ENCODE measurements at places on chromosomes 3 and 15.

DNA sequence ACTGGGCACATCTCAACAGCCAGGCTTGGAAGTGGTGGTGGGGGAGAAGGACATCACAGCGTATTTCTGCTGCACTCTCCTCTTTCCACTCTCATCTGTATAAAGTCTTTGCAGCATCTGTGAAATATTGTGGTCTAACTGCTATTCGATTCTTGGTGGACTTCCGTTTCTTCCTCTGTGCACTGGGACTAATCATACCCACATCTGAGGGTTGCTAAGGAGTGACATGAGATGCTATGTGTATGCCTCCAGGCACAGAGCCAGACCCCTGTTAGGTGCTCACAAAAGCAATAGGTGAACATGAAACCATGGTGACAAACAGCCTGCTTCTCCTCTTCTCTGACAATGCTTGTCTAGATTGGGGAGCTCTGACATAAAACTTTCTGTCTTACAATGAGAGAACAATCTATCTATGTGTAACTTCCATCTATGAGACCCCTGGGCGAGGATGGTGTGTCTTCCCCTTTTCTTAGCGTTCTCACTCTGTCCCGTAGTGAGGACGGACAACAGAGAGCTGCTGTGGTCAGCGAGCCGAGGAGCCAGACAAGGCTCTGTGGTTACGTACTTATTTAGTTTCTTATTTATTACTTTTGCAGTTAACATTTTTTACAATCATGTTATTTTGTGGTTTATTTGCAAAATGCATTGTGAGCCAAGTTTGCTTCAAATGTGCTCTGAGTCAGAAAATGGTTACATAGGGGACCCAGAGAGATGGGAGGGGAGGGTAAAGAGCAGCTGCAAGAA, 196.7 kb upstream of the TPRG1 start:
- DNase-seq = no peak

DNA sequence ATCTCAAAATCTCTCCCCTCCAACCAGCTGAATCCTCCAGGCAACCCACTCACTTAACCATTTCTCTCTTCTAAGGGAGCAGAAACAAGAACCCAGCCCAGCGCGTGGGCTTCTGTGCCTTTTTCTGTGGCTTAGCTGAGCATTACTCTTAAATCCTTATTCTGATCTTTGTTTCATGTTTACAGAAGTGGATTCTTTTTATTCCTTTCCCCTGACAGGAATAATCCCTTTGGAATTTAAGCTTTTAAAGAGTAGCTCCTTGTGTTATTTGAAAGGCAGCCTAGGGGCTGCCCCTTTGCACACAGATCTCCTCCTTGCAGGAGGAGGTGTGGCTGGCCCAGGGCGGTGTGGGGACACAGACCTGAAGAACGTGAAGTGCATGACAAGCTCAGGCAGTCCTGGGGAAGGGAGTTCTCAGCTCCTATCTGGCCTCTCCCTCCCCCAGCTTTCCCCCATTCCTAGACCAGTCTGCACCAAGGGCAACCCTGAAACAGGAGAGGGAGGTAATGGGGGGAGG, 77.1 kb upstream of the UBE2E1 start:
- DNase-seq = no peak

DNA sequence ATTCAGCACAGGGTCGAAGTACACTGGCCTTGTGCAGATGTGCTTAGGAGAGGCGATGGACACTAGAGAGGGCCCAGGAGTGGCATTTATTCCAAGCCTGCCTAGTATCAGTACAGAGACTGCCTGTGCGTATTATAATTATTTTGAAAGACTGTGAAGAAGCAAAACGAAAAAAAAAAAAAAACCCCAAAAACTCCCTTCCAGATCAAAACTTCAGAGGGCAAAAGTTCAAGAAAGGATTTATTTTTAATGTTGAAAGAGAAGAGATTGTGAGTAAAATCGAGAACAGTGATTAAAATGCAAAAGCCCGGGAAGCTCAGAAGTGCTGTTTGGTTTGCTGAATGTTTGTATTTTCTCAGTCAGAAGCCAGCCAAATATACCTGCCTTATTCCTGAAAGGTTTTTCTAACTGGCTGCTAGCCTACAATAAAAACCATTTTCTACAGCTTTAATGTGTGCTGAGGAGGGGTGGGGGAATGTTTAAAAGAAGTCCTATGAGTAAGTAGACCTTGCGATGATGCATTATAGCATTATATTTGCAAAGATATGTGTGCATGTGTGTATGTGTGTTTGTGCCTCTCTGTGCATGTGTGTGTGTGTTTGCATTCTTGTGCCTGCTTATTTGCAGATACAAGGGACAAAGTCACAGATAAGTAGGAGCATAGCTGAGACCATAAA, 19.3 kb upstream of the LZTFL1 start:
- no peak for DNase-seq

DNA sequence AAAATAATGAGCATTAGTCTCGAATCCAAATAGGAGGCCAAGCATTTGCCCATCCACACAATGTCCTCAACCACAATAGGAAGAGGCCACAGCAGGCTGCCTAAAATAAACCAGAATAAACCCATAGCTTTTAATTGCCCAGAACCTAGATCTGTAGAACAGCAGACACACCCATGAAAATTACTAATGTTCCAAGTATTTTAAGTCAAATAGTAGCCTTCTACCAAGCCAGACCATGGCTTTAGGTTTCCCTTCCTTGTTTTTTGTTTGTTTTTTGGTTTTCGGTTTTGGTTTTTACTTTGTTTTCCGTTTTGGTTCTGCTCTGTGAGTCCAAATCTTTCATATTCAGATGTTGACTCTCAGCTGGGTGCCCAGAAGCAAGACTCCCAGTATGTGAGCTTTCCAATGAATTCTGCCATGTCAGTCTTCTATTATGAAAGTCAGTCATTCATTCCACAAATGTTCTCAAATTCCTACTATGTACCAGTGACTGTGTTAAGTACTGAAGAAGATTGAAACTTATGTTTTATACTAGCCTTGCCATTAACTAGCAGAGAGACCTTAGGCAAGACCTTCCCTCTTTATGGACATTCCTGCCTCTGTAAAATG, 57.8 kb upstream of the BOC start:
- no peak for DNase-seq

DNA sequence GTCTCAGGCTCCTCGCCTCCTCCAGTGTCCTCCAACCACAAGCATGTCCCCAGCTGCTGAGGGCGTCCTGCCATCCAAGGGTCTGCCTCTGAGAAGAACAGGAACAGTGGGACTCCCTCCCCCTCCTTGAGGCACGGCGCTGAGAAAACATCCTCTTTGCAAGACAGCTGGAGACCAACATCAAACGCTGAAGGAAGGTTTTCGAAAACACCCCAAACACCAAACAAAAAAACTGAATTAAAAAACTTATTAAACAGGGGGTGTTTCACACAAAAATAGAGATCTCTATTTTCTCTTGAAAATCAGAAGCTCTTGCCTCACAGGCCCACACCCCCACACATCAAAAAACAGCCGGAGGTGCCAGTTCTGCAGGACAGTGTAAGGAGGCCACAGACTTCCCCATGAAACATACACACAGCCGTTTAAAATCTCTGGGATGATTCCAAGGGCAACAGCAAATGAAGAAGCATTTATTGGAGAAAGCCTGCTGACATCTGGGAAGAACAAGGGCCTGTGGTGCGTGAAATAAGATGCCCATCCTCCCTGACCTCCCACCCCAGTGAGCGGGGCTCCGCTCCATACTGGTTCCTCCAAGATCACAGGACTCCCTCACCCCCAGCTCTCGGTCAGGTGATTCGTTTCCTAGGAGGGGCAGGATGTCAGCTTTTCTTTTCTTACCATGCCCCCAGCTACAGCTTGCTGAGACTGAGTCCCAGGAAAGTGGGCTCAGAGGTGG, 71.3 kb downstream of the NUP210 start:
- DNase-seq = no peak

DNA sequence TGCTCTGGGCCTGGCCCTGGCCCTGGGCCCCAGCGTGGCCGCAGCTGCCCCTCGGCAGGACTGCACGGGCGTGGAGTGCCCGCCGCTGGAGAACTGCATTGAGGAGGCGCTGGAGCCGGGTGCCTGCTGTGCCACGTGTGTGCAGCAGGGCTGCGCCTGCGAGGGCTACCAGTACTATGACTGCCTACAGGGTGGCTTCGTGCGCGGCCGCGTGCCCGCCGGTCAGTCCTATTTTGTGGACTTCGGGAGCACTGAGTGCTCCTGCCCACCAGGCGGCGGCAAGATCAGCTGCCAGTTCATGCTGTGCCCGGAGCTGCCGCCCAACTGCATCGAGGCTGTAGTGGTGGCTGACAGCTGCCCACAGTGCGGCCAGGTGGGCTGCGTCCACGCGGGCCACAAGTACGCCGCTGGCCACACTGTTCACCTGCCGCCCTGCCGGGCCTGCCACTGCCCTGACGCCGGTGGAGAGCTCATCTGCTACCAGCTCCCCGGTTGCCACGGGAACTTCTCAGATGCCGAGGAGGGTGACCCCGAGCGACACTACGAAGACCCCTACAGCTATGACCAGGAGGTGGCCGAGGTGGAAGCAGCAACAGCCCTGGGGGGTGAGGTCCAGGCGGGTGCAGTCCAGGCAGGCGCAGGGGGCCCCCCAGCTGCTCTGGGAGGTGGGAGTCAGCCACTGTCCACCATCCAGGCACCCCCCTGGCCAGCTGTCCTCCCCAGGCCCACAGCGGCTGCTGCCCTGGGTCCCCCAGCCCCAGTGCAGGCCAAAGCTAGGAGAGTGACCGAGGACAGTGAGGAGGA, 21.7 kb downstream of the FBLN2 start:
- DNase-seq = no peak

GRCh38 chr3:187880441-187880840, 135.2 kb upstream of the BCL6 start:
- no peak for DNase-seq

- DNase-seq = peak; percentile 52
Observed at GRCh38 chr15:70127288-70127746, 29.6 kb upstream of the TLE3 start.

GRCh38 chr3:53597136-53597915, 102.9 kb downstream of the CACNA1D start:
- no peak for DNase-seq

- no peak for DNase-seq
Observed at GRCh38 chr3:3664935-3665334, 134.3 kb upstream of the LRRN1 start.

- DNase-seq = no peak
Observed at GRCh38 chr3:123085293-123085931, 18.6 kb downstream of the PDIA5 start.

DNA sequence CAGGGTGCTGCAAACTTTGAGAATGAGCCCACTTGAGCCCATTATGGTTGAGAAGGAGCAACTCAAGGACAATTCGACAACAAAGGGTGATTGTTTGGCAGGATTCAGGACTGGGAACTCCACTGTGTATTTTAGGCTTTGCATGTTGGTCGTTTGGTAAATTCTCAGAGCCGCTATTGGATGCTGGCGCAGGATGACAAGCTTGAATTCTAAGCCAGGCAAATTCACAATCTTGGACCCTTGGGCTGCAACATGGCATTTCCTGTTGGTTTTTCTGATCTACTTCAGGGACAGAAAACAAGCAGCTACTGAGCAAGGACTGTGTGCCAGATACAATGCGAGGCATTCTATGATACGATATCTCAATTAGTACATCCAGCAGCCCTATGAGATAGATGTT, 82.8 kb downstream of the RYR3 start:
- no peak for DNase-seq

- peak; percentile 5 for DNase-seq
Observed at GRCh38 chr3:3998140-3998922, 199.1 kb downstream of the LRRN1 start.

DNA sequence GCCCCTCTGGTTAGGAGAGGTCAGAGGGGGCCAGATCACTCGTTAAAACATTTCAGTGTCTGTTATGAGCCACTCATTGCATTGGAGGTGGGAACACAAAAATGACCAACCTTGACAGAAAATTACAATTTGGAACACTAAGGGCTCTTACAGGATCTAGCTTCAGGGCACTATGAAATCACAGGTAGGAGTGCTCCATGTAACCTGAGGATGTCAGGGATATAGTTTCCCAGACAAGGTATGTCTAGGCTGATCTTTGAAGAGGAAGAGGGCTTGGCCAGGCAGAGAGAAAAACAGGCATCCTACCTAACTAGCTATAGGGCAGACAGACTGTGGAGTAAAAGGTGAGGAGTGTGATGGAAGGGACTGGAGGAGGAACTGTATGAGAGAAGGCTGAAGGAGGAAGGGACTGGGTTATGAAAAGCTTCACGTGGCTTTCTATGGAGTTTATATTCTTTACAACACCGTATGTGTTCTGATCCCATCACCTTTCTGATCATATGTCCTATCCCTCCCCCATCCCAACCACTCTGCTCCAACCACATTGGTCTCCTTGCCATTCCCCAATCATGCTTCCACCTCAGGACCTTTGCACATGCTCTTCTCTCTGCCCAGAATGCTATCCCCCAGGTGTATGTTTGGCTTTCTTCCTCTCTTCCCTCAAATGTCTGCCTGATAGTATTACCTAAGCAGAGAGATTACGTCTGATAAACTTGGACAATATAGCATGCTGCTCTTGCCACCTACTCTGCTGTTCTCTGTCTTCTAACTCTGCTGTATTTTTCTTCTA, 88.2 kb downstream of the CCR1 start:
- DNase-seq = no peak

- DNase-seq = peak; percentile 13
Observed at GRCh38 chr15:81195339-81195864, 1.3 kb upstream of the IL16 start.

GRCh38 chr3:73055583-73055982, 5.9 kb upstream of the EBLN2 start:
- DNase-seq = no peak

GRCh38 chr3:171254315-171254714, 205.9 kb downstream of the TNIK start:
- no peak for DNase-seq

DNA sequence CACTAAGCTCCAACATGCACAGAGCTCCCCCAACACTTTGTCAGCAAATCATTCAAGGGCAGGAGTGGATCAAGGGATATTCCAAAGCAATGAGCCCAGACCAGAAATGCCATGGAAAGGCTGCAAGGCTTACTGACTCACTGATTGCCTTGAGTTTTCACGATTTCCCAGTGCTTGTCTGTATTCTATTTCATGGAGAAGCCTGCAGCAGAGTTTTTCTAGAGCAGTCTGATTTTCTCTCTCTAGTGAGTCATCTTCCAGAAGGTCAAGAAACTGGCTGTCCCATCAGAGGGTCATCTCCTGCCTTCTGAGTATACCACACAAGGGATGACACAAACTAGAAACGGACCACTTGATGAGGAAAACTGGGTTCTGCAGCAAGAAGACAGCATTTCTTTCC, 16.5 kb downstream of the LMCD1 start:
- DNase-seq = no peak

GRCh38 chr3:111870620-111871019, 11.6 kb downstream of the PHLDB2 start:
- no peak for DNase-seq

DNA sequence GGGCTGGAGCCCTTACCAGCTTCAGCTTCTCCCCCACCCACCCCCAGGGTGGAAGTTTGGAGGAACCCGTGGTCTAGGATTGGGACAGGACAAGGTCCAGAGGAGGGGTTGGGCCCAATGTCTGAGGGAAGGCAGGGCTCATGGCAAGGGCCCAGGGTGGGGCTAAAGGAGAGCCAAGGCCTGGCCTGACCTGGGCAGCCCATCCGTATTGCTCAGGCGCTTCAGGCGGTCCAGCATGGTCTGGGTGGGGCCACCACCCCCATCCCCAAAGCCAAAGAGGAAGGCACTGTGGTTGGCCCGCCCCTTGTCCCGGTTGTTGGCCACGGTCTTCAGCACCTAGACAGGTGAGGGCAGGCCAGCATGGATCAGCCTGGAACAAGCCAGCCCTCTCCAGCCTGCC, 7.6 kb downstream of the MAN2C1 start:
- DNase-seq = no peak

- no peak for DNase-seq
Observed at GRCh38 chr3:27072810-27073651, 296.2 kb downstream of the NEK10 start.

GRCh38 chr3:173584838-173585831, 187.6 kb downstream of the NLGN1 start:
- peak; percentile 14 for DNase-seq

- no peak for DNase-seq
Observed at GRCh38 chr3:2595486-2595885, 496.8 kb downstream of the CNTN4 start.
